ENCODE measurements at places on chromosomes 13 and 19.

GRCh38 chr13:94710881-94711560, 1.3 kb downstream of the SOX21 start:
- H3K4me1 ChIP-seq, result peaks cover 3% of the 10 kb centered on the region
- peaks cover 31% of the 10 kb centered on the region for H3K27me3 ChIP-seq
- DNase-seq, result peak; percentile 64
- peak overlapping the region; percentile 80 for H3K4me3 ChIP-seq

- H3K4me1 ChIP-seq, result no peaks in the 10 kb centered on the region
- DNase-seq, result no peak
- H3K4me3 ChIP-seq, result no peak overlapping the region
- H3K27me3 ChIP-seq, result no peaks in the 10 kb centered on the region
These were observed 1431.0 kb upstream of the ATXN8OS start for GRCh38 chr13:68676513-68677115.

DNA sequence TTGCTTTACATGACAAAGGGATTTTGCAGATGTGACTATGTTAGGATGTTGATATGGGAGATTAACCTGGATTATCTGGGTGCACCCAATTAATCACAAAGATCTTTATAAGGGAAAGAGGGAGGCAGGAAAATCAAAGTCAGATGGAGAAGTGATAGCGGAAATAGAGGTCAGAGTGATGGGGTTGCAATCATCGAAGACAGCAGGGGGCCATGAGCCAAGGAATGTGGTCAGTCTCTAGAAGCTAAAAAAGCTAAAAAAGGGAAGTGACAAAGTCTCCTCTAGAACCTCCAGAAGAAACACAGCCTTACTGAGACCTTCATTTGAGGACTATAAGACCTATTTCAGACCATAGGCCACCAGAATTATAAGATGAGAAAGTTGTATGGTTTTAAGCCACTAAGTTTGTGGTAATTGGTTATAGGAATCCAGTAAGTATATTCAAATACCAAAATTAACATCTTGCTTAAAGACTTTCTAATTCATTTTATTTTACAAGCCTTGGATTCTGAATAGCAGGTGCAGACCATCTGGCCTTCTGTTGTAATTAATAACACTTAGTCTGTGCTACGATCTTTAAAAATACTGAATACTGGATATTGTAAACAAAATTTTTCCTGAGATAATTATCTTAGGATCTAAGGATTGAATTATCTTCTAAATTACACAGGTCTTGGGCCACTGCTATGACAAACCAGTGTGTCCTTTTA, 493.4 kb upstream of the PCDH20 start:
- DNase-seq, result no peak
- no peak overlapping the region for H3K27ac ChIP-seq
- H3K36me3 ChIP-seq, result no peaks in the 10 kb centered on the region
- no peaks in the 10 kb centered on the region for H3K27me3 ChIP-seq
- no peaks in the 10 kb centered on the region for H3K4me1 ChIP-seq

GRCh38 chr19:10207026-10207425, 12.3 kb upstream of the DNMT1 start:
- H3K27me3 ChIP-seq, result no peaks in the 10 kb centered on the region
- 0 out of 2 replicates have a peak, but pooled peaks cover 2% of the 10 kb centered on the region for H3K4me1 ChIP-seq
- H3K36me3 ChIP-seq, result no peaks in the 10 kb centered on the region
- H3K27ac ChIP-seq, result no peak overlapping the region

DNA sequence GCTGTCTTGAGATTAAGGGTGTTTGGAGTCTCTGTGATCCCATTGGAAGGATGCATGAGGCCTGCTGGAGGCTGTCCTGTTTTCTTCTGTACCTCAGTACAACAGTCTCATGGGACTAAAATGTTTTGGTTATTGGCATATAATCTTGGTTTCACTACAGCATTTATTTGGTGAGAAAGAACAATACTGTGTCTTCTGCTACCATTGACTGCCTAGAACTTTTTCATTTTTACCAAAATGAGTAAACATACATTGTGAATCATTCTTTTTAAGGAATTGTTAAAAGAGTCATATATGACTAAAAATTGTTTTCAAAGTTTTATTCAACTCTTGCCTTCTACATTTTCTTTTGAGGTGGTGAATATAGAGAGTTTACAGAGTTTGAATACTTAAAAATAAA, 459.8 kb downstream of the GPC6 start:
- H3K27ac ChIP-seq, result no peak overlapping the region
- no peak overlapping the region for H3K4me3 ChIP-seq
- no peaks in the 10 kb centered on the region for H3K36me3 ChIP-seq
- H3K27me3 ChIP-seq, result no peaks in the 10 kb centered on the region
- DNase-seq, result no peak

DNA sequence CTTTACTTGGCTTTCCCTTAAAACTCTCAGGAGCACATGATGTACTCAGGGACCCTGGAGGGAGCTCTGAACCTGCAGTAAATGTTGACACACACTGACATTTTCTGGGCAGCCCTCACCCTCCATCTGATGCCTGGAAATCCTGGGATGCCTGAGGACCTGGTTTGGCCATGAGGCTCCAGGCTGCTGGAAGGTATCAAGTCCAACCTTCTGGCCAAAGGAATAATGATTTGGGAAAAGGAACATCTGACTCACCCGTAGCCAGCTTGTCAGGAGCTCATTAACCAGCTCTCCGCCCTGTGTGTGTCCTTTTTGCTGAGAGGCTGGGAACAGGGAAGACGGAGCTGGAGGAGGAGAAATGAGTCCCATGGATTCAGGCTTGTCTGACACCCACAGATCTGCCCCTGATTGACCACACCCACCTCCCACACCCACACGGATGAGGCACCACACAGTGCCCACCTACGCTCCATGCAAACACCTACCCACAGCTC, 10.3 kb downstream of the ZNF558 start:
- no peaks in the 10 kb centered on the region for H3K4me1 ChIP-seq
- H3K27ac ChIP-seq, result no peak overlapping the region
- no peaks in the 10 kb centered on the region for H3K27me3 ChIP-seq
- no peak overlapping the region for H3K4me3 ChIP-seq

- H3K36me3 ChIP-seq, result peaks cover 7% of the 10 kb centered on the region
- no peak overlapping the region for H3K4me3 ChIP-seq
- no peak for DNase-seq
- no peaks in the 10 kb centered on the region for H3K27me3 ChIP-seq
- H3K4me1 ChIP-seq, result no peaks in the 10 kb centered on the region
These were observed 3.7 kb upstream of the BAX start for GRCh38 chr19:48950830-48951519.

DNA sequence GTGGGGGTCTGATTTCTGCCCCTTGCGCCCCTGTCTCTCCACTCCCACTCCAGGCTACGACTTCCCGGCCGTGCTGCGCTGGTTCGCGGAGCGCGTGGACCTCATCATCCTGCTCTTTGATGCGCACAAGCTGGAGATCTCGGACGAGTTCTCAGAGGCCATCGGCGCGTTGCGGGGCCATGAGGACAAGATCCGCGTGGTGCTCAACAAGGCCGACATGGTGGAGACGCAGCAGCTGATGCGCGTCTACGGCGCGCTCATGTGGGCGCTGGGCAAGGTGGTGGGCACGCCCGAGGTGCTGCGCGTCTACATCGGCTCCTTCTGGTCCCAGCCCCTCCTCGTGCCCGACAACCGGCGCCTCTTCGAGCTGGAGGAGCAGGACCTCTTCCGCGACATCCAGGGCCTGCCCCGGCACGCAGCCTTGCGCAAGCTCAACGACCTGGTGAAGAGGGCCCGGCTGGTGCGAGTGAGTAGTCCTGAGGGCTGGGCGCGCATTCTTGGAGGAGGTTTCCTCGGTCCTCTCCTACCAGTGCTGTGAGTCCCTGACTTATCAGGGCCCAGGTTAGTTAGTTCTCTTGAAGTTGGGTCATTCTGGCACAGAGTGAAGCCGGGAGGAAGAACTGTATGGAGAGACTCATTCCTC, 12.7 kb downstream of the EHD2 start:
- peaks cover 4% of the 10 kb centered on the region for H3K4me1 ChIP-seq
- H3K36me3 ChIP-seq, result no peaks in the 10 kb centered on the region
- no peaks in the 10 kb centered on the region for H3K27me3 ChIP-seq
- H3K4me3 ChIP-seq, result no peak overlapping the region
- H3K27ac ChIP-seq, result no peak overlapping the region

DNA sequence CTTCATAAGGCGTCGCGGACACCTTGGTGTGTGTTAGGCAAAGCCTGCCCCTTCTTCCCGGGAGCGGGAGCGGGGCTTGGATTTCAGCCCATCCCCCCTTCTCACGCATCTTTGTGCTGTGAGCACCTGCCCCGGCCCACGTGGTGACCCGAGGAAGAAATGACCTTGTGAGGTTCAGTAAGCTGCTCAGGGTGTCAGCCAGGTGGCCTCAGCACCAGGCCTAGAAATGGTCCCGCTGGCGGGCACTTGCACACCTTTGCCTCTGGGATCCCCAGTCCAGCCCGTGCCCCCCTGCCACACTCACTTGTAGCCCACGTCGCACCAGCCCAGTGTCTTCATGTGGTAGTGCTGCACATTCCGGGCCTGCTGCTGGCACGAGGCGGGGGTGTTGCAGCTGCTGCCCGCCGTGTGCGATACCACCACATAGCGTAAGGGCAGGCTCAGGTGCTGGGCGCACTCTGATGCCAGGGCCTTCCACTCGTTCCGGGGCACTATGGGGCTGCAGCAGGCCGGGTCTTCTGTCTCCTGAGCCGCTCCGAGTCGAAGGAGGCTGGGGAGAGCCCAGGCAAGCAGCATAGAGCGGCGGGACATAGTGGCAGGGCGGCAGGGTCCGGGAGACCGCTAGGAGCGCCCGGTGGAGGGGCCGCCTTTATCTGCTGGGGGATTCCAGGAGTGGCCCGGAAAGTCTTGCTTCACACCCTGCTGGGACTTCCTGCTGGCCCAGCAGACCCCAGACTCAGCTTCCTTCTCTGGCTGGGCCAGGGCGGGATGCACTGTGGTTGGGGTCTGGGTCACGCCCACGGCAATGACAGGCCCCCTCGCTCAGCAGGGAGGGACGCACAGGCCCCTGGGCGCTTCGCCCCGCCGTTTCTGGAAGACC, at the start of gene PGLYRP1:
TSS of gene PGLYRP1 (minus strand) at position 623 of the 880 bp plus-strand sequence. CDS start at position 591, 32 bp downstream.
- H3K4me1 ChIP-seq, result no peaks in the 10 kb centered on the region
- no peak within 1 kb of the TSS for H3K4me3 ChIP-seq
- peaks cover 14% of the 10 kb centered on the region for H3K36me3 ChIP-seq

DNA sequence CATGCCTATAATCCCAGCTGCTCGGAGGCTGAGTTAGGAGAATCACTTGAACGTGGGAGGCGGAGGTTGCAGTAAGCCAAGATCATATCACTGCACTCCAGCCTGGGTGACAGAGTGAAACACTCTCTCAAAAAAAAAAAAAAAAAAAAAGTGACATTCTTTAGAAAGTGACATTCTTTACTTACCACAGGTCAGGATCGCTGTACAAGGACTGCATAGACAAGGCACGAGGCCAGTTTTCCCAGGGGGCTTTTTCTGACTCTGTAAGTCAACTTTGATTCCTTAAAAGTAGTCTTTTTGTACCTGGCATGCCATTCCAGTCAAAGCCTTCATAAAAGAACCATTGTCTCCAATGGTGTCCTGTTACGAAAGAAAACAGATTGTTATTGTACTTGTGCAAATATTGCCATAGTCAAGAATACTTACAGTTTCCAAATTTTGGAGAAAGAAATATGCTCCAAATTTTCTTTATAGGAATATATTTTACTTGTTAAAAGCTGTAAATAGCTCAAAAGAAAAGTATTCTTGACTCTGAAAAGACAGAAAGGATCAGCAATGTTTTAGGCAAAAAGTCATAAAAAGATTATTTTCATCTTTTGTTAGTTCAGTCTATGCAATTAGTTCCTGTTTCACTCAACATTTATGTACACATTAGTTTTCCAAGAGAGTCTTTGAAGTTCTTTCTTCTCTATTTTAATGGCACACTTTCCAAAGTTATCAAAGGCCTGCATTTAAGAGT, 39.3 kb downstream of the CEACAM1 start:
- H3K4me1 ChIP-seq, result no peaks in the 10 kb centered on the region
- no peak for DNase-seq
- no peaks in the 10 kb centered on the region for H3K36me3 ChIP-seq
- H3K27ac ChIP-seq, result no peak overlapping the region
- H3K4me3 ChIP-seq, result no peak overlapping the region

DNA sequence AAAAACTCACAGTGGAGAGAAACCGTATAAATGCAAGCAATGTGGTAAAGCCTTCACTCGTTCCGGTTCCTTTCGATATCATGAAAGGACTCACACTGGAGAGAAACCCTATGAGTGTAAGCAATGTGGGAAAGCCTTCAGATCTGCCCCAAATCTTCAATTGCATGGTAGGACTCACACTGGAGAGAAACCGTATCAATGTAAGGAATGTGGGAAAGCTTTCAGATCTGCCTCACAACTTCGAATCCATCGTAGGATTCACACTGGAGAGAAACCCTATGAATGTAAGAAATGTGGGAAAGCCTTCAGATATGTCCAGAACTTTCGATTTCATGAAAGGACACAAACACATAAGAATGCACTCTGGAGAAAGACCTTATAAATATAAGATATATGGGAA, 19.4 kb upstream of the ZNF69 start:
- DNase-seq, result no peak
- peaks cover 45% of the 10 kb centered on the region for H3K36me3 ChIP-seq
- H3K27me3 ChIP-seq, result no peaks in the 10 kb centered on the region
- H3K4me1 ChIP-seq, result no peaks in the 10 kb centered on the region
- no peak overlapping the region for H3K27ac ChIP-seq

- no peak overlapping the region for H3K27ac ChIP-seq
- no peaks in the 10 kb centered on the region for H3K36me3 ChIP-seq
- peak overlapping the region; percentile 84 for H3K4me3 ChIP-seq
- DNase-seq, result peak; percentile 38
- H3K4me1 ChIP-seq, result peaks cover 1% of the 10 kb centered on the region
- H3K27me3 ChIP-seq, result peaks cover 27% of the 10 kb centered on the region
These were observed 16.4 kb downstream of the CCDC124 start for GRCh38 chr19:17948931-17949930.

GRCh38 chr13:112967686-112968379, 1.2 kb upstream of the MCF2L start:
- H3K36me3 ChIP-seq, result peaks cover 7% of the 10 kb centered on the region
- H3K27me3 ChIP-seq, result no peaks in the 10 kb centered on the region
- H3K27ac ChIP-seq, result no peak overlapping the region

DNA sequence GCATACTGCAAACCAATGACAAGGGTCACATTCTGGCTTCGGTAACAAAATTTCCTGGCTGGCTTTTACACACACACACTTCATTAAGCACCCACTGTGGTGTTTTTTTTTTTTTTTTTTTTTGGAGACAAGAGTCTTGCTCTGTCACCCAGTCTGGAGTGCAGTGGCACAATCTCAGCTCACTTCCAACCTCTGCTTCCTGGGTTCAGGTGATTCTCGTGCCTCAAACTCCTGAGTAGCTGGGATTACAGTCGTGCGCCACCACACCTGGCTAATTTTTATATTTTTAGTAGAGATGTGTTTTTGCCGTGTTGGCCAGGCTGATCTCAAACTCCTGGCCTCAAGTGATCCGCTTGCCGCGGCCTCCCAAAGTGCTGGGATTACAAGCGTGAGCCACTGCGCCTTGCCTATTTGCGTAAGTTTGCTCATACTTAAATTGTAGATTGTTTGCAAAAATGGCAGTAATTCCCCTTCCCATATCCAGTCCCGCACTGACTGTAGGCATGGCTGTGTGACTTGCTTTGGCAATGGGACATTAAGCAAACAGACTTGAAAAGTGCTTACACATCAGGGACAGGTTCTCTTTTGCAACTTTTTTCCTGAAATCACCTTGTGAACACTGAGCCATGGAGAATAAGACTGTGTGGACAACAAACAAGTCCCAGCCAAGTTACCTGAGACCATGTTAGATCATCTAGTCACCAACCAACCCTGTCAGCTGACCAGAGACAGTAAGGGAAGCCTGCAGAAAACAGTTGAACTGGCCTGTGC, 42.1 kb upstream of the EBPL start:
- DNase-seq, result no peak
- no peaks in the 10 kb centered on the region for H3K27me3 ChIP-seq
- no peak overlapping the region for H3K4me3 ChIP-seq
- no peaks in the 10 kb centered on the region for H3K4me1 ChIP-seq

- H3K36me3 ChIP-seq, result no peaks in the 10 kb centered on the region
- H3K27ac ChIP-seq, result no peak overlapping the region
- H3K4me3 ChIP-seq, result no peak overlapping the region
- no peaks in the 10 kb centered on the region for H3K27me3 ChIP-seq
These were observed 33.8 kb upstream of the GTF2F2 start for GRCh38 chr13:45086484-45086883.
